DMS79 treated with DMSO at 0.1 percent for 48 hours (cell line): ENCODE measurements at places on chromosomes 5 and 9.
A peak's percentile ranks its signal among the peaks of the same experiment; 100 is the strongest.

DNA sequence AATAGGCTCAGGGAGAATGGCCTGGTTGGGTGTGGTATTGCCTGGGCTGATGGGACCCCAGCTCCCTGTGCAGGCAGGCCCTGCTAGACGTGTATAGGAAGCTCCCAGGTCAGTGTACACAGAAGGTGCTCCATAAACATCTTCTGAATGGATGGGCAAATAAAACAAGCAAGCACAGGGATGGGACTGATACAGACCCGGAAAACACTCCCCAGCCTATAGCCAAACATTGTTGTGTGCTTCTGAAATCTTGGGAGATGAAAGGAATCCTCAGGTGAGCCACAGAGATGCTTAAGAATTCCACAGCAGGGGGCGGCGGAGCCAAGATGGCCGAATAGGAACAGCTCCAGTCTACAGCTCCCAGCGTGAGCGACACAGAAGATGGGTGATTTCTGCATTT, 151.8 kb downstream of the ENTREP1 start:
- DNase-seq, result no peak

- no peak for DNase-seq
These were observed 62.8 kb downstream of the MAP1B start for GRCh38 chr5:72170101-72170500.

- DNase-seq, result no peak
These were observed 22.2 kb downstream of the MROH2B start for GRCh38 chr5:41048986-41049385.

DNA sequence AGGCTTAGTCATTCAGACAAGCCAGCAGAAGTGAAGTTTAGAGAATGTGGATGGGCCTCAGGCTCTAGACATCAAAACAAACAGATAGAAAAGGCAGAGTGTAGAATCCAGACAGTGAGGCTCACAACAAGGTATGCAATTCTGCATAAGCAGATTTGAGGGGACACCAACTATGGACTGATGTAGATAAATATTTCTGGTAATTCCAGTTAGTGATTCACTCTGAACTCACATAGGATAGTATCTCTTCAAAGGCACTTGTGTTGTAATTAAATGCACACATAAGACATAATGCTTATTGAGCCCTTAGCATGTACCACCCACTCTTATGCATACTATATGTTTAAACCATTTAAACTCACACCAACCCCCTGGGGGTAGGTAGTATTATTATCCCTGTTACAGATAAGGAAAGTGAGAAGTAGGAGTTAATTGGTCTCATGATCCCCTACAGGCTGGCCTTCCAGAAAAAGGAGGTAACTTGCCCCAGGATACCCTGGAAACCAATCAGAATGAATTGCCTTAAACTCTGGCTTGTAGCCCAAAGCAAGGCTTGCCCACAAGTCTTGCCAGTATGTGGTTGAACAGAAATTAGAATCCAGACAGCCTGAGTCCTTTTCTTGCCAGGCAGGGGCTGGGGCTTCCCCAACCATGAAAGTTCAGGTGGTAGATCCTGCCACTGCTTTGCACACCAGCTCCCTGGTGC, 39.5 kb upstream of the HSPB3 start:
- DNase-seq, result no peak

DNA sequence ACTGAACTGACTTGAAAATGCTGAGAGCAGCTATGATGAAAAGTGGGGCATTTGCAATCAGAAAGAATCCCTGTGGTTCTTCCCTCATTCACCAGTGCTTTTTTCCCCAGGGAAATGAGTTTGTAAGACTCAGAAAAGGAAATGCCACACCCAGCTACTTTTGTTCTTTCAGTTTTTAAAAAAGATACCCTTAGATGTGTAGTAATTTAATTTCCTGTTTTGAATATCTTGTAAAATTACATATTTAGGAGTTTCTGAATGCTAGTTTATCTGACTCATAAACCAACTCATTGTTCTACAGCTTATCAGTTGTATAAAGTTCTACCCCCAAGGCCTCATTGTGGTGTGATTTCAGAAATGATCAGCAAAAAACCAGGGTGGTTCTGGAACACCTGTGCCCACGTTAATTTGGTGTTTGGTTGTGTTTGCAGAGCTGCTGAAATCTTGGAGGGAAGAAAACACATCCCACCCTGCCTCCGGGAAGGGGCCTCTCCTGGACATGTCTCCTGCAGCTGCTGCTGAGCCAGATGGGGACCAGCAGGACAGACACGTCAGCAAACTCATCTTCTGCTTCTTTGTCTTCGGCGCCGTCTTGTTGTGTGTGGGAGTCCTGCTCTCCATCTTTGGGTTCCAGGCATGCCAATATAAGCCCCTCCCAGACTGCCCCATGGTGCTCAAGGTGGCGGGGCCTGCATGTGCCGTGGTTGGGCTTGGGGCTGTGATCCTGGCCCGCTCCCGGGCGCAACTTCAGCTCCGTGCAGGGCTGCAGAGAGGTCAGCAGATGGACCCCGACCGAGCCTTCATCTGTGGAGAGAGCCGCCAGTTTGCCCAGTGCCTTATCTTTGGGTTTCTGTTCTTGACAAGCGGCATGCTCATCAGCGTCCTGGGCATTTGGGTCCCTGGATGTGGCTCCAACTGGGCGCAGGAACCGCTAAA, 2.8 kb downstream of the TMEM171 start:
- no peak for DNase-seq

- no peak for DNase-seq
These were observed 2.0 kb downstream of the CLIC3 start for GRCh38 chr9:136994180-136994887.

DNA sequence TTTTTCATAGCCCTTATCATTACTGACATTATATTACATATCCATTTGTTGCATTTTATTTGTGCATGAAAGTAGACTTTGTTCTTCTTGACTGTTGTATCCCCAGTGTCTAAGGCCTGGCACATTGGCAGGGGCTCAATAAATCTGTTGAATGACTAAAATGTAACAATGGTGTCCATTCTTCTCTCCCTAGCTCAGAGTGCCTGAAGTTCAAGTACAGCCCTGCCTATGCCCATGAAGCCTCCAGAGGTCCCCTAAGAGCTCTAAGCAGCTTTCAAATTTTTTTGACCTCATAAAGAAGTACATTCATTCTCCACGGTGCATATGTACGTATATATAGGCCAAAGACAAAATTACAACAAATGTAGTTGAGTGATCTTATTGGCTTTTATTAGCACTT, 4.2 kb upstream of the BSPRY start:
- DNase-seq, result peak; percentile 12

DNA sequence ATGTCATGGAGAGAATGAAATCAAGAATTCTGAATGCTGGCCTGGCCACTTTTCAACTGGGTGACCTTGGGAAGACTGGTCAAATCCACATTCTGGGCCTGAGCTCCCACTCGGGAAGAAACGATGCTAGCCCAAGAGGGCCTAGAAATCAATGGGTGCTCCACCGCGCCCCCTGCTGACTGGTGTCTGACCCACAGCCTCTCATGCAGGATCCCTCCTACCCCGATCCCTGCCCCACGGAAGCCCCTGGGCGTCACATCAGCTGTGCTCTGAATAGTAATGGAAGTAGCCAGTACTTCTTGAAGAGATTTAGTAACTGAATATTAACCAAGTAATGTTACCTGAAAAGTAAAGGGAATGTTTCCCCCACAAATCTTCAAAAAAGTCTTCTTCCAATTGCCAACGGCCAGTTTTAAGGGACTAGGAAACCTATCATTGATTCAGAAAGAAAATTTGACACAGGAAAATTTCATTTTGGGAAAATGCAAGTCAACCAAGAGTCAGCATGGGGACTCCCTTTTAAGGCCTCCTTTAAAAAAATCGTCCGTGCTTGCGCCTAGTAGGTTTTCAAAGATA, 43.9 kb downstream of the CRB2 start:
- no peak for DNase-seq

DNA sequence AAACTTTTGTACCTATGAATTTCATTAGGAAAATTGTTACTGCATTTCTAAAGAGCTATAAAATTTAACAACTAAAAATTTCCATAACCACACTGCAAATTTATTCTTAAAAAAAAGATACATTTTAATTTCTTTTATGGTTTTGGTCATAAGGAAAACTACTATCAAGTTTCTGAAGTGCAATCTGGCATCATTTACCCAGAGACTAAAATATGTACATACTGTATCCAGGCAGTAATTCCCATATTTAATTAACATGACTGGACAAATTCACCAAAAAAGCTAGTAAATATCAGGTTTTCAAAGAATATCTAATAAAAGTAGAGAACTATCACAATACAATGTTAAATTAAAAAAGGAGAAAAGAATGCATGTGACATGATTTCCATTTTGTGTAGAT, 20.7 kb downstream of the PUM3 start:
- no peak for DNase-seq

DNA sequence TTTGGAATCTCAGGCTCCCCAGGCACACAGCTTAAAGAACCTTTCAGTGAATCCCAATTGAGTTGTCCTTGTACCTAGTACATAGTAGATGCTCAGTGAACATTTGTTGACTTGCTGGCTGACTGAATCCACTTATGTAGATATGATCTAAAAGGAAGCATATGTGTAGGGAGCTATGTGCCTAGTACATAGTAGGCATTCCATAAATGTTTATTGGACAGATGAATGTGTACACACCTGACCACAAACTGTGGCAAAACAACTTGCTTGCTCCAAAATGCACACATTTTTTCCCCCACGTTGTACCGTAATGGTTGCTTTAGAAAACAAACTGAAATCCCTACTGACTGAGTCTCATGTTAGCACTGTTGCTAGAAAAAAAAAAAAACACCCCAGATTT, 80.2 kb upstream of the IL12B start:
- DNase-seq, result no peak

GRCh38 chr5:14504816-14505215, 76.8 kb upstream of the OTULINL start:
- DNase-seq, result no peak

DNA sequence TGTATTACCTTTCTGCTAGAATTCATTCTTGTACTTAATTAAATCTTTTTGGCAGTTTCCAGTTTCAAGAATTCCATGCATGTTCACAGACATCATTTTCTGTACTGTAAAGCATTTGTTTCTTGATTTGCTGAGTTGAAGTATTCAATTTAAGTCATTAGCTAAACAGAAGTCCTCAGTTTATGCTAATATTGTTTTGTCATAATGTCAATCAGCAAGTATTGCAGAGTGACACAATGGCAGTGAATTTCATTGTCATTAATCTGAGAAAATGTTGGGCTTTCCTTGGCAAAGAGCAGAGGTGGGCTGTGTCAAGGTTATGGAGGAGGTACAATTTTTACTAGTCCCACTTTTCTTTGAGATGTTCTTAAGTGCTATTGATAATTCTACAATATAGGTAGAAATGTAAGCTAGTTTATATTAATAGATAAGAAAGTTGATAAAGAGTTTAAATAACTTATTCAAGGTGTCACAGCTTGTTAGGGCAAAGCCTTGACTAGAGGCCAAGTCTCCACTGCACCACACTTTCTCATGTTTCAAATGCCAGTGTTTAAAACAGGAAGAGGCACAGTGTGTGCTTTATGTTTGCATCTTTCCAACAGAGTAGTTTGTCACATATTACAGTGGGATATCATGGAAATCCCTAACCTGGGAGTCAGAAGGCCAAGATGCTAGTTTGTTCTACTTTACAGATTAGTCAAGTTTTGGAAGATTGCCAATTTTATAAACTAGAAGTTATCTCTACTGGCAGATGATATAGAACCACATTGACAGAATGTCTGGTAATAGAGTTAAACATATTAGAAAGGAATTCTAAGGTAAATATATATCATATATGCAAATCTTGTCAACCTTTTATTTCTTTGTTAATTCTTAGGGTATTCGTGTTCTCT, 56.3 kb downstream of the SLF1 start:
- no peak for DNase-seq

GRCh38 chr9:109427886-109428285, 70.2 kb downstream of the PTPN3 start:
- no peak for DNase-seq

GRCh38 chr5:143341807-143342570, 61.5 kb downstream of the NR3C1 start:
- DNase-seq, result no peak

DNA sequence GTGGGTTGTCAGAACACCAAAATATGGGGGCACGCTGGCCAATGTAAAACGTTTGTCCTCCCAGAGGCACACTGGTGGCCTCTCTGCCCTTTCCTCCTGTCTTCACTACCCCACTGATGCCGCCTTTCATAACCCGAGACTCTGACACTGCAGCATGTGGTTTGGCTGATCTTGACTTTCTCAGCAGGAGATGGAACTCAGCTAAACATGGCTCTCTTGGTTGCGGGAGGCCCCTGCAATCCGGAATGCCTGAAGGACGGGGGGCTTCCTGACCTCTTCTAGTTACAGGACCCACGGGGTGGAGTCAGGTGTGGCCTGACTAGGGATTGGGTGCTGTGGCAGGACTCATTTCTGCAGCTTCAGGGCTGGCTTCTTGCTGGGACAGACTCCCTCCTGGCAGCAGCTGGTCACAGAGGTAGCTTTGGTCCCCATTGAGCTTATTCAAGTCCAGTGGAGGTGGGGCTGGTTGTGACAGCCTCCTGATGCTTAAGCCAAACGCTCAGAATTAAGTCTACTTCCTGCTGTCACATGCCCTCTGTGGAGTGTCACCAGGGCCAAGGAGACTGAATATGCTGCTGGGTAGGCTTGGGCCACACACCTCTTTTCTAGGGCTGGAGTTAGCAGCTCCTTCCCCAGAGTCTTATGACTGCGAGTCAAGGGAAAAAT, 44.2 kb downstream of the NXNL2 start:
- DNase-seq, result no peak

DNA sequence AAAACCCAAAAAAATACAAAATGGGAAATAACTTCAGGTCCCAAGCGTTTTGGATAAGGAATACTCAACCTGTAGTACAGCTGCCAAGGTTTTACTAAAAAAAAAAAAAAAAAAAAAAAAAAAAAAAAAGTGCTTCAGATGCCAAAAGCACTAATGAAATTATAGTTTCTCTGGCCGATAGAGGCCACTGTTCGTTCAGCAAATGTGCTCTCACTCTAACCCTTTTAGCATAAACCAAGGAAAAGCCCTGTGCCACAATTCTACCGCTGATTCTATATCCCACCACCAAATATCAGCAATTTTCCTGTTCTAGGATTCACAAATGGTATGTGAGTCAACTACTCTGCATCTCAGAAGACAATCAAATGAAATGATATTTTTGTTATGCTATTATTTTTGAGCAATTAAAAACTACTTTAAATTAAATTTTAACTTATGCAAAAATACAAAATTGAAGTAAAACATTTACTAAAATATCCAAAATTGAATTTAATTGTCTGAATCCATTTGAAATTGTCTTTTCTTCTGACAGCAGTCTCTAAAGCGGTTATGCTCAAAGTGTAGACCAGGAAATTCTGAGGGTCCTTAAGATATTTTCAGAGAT, 79.8 kb downstream of the RICTOR start:
- no peak for DNase-seq

DNA sequence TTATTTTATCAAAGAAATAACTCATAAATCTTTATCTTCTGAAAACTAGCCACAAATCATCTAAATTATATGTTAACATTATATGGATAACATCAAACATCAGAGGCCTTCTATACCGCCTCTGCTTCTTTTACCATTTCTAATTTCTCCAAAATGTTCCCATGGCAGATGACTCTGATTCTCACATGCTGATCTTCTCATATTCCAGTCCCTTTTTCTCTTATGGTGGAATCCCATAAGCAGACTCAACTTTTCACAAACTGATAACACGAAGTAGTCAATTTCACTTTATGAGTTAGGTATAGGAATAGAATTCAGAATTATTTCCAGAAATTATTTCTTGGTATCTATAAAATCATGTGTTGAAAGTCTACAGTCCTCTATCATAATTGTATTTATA, 212.3 kb downstream of the ENC1 start:
- DNase-seq, result no peak

- no peak for DNase-seq
These were observed 165.0 kb downstream of the FGF1 start for GRCh38 chr5:142520885-142521284.

- DNase-seq, result no peak
These were observed 24.8 kb downstream of the TTC1 start for GRCh38 chr5:160033546-160034252.
